Kidney epithelial cell (primary cell): ENCODE measurements at places on chromosomes 12 and 14.
A peak's percentile ranks its signal among the peaks of the same experiment; 100 is the strongest.

DNA sequence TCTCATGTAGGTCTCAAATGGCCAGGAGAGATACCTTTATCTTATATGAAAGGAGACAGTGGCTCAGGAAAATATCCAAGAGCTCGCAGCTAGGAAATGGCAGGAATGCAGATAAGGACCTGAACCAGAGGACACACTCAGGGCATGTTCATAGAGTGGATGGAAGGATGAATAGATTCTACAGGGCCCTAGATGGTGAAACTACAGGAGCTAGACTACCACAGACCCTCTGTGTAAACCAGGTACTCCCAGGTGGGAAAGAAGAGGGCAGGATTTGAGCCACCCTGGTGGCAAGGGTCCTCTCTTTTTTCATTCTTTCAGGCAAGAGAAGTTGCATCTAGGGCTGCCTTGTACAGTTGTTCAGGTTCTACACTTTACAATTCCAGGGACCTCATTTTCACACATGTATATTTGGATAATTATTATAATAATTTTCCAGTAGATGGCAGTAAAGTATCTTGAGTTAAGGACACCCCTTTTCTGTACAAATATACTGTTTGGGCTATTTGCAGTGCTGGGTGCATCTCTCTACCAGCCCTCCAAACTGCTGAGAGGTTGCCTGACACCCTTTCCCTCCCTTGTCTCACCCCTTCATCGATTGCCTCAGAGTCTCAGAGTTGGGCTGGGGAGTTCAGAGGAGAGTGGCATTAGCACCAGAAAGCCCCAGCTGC lies 10.5 kb upstream of the ZDHHC22 start:
- no peak for DNase-seq

- DNase-seq = no peak
Measured at GRCh38 chr14:35818346-35819115, 7.6 kb upstream of the BRMS1L start.

GRCh38 chr12:106976668-106977067 lies 10.3 kb downstream of the MTERF2 start:
- no peak for DNase-seq

- DNase-seq = no peak
Measured at GRCh38 chr12:31506515-31507306, 84.2 kb downstream of the DENND5B start.

GRCh38 chr12:111196532-111196931 lies 172.4 kb downstream of the PHETA1 start:
- no peak for DNase-seq

DNA sequence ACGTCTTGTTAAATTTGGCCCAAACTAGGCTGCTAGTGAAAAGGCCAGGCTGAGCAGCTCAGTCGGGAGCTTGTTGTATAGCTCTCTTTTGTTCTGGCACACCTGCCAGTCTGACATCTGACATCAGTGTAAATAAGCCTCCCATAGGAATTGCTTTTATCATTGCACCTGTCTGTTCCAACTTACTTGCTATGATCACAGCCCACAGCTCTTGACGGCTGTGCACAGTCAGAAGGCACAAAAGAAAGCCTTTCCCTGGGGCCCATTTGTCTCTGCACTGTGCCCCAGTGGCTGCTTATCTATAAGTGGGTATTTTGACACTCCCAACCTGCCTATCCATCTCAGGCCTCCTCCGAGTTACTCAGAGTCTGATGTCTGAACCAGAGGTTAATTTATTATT lies 324.5 kb downstream of the NUAK1 start:
- DNase-seq = no peak

GRCh38 chr12:46382408-46382963 lies 9.9 kb upstream of the SLC38A2 start:
- DNase-seq = no peak

GRCh38 chr12:7612851-7613250 lies 52.9 kb downstream of the APOBEC1 start:
- no peak for DNase-seq

DNA sequence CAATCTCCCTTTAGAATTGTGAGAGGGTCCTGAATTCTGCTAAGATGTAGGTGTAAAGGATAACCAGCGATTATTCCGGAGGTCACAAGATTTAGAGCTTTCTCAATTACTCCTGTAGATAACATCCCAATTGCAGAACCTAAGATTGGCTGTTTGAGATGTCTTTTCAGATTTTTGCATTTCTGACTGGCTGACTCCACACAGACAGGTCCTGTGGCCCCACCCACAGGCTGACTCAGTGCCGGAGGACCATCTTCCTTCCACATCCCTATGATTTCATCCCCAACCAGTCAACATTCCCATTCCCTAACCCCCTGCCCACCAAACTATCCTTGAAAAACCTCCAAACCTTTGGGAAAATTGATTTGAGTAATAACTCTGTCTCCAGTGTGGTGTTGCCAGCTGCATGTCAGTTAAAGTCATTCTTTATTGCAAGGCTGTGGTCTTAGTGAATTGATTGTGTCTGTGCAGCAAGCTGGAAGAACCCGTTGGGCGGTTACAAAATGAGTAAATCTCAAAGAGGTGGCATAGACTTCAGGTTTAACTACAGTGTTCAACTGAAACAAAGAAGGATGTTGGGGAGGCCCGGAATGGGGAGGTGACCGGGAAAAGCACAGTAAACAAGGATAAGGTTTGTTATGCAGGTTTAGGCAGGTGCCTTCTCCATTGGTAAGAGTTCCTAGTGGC lies 10.6 kb downstream of the FNTB start:
- no peak for DNase-seq

- DNase-seq = no peak
Measured at GRCh38 chr12:2555487-2556082, 239.2 kb upstream of the FKBP4 start.

GRCh38 chr14:72451054-72451972 lies 442.6 kb downstream of the DPF3 start:
- DNase-seq = peak; percentile 42

DNA sequence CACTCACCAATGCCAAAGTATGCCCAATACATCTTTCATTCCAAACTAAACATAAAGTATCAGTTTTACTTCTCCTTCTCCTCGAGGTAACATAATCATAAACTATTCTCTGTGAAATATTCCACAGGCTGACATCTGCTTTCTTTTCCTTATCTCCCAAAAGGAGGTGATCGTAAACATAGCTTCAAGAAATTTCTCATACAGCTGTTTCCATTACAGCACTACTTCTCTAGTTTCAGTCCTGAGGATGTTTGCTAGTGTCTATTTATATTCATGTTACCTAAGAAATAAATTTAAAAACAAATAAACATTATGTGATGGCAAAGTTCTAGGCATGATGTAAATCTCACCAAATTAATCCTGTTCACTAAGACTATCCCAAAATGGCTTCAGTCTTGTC lies 90.1 kb upstream of the CPSF6 start:
- no peak for DNase-seq

- no peak for DNase-seq
Measured at GRCh38 chr14:65267856-65268255, 144.7 kb upstream of the FUT8 start.

DNA sequence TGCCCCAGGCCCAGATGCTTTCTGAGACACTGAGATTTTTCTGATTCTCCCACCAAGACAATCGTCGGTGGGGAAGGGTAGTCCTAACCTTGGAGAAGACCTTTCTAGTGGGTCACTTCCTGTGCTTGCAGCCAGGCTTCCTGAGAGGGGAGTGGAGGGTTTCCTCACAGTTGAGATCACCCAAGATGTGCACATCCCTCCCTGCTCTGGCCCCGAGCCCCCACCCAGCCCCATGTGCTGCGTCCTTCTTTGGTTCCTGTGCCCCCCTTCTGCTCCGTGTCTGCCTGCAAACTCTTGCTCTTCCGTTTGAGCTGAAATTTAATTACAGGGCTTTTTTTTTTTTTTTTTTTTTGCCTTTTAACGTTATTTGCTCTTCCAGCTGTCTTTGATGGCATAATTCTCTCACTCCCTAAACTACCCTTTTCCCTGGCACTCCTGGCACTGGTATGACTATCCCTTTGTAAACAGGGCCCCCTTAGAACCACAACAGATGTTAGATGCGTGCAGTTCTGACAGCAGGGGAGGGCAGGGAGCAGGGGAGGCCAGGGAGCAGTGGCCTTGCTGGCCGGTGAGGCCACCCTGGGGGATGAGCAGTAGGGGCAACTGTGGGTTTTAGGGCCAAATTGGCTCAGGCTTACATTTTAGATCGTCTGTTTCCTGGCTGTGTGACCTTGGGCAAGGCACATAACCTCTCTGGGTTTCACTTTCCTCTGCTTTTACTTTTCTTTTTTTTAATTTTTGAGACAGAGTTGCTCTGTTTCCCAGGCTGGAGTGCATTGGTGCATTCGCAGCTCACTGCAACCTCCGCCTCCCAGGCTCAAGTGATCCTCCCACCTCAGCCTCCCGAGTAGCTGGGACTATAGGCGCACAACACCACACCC lies 144.5 kb downstream of the PHETA1 start:
- DNase-seq = no peak

DNA sequence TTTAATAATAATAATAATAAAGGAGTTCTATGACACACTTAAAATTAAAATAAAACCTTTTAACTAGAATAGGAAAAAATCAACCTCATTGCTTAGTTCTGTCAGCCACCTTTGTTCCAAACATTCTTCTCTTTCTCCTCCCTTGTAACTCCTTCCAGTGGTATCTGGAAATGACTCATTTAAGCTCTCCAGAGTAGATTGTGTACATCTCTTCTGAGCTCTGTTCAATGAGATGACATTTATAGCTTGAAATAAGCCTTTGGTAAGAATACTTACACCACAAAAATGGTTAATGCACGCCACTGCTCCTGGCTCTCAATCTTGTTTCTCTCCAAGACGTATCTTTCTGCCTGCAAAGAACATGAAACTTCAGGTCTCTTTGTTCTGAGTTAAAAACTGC lies 70.3 kb downstream of the STAB2 start:
- no peak for DNase-seq

DNA sequence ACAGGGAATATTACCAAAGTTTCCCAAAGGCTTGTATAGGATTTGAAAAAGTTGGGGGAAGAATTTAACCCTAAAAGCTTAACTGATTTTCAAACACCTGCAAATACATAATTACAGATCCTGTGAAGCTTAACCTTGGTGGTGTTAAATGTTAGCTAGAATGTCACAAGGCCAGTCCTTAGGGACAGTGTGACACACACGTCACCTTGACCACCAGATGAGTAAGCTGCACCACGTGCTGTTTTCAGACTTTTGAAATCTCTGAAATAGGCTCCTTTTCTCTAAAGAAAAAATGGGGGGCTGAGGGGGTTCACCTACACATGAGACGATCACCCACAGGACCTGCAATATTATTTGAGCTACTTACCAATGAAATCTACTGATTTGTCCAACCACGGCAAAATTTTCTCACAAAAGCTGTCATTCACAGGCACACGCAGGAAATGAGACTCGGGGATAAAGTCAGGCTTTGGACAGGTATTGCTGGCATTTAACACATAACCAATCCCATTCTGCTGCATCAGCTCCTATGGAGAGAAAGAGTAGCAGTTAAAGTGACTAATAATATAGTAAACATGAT lies 75.9 kb downstream of the DUSP16 start:
- no peak for DNase-seq

DNA sequence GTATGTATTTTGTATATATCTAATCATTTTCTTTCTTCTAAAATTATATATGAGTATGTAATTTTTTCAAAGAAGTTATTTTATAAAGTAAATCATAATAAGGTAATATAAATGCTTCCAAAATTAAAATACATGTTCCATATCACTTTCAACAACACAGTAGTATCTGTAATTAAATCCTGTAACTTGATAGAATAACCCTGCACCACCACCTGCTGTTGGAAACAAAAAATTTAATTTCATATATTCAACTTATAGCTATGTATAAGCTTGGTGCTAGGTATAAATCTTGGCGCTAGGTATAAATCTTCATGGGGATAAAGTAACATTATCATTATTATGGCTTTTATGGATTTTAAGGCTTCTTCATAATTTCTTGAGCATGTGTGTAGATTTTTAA lies 149.7 kb upstream of the DCN start:
- DNase-seq = no peak

DNA sequence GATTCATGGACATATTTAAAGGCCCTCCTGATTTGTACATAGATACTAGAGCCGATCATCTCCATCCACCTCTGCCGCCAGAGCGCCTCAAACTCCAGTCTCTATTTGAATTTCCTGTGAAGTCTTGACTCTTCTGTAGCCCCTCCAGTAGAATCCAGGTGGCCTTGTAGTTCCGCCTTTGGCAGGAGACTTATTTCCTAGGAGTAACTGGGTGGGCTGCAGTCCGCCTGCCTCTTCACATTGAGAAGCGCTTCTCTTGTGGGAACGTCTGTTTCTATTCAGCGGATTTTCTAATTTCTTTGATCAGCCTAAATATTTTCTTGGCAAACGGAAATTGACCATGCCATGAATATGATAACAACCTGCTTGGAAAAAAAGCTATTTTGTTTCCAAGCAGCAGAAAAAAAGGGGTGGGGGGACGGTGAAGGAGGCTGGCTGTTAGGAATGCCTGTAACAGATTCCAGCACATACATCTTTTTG lies 9.0 kb upstream of the SIX1 start:
- DNase-seq = no peak

DNA sequence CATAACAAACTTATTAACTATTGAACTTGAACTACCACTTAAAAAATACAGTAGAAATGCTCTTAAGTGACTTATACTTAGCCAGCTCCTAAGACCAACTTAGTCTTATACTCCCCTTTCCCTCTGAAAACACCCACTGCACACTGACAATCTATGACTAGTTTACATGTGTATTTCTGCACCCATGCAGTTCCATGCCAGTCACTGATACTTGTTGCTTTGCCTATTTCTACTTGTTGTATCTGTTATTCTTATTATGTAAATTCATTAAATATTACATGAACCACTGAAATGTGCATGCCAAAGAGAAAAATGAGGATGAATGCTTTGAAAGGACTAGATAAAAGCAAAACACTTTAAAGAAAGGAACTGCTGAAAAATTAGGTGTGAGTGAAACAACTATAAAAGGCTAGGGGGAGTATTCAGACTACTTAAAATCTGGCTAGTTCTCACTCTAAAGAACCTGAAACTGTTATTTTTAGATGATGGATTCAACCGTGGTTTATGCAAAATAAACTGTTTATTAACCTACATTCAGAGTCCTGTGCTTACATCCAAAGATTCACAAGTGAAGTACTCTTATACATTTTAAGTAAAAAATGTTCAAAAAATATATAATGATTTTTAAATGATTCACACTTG lies 74.7 kb downstream of the RPS6KA5 start:
- no peak for DNase-seq

DNA sequence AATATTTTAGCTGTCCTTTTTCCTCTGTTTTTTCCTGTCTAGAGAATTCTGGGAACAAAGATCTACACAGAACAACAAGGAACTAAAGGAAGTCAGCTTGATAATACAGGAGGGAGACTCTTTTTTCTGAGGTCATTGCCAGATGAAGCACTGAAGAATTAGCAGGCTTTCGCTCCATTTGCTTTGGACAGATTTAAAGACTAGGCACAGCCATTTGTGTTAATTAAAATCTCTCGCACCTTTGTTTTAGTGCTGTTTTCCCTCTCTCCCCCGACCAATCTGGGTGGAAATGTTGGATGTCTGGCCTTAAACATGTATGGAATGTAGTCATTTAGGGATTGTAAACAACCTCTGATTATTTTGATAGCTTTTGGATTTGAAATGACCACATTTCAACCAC lies 9.6 kb upstream of the GPHN start:
- no peak for DNase-seq

GRCh38 chr12:98224584-98225221 lies 290.7 kb upstream of the TMPO start:
- DNase-seq = no peak
